ENCODE measurements at places on chromosomes 13 and 19.

- no peaks in the 10 kb centered on the region for H3K4me1 ChIP-seq
- no peak overlapping the region for H3K4me3 ChIP-seq
- no peak overlapping the region for H3K27ac ChIP-seq
- H3K36me3 ChIP-seq: no peaks in the 10 kb centered on the region
- no peaks in the 10 kb centered on the region for H3K27me3 ChIP-seq
- DNase-seq: no peak
These were observed 103.5 kb downstream of the POU4F1 start for GRCh38 chr13:78499802-78500201.

DNA sequence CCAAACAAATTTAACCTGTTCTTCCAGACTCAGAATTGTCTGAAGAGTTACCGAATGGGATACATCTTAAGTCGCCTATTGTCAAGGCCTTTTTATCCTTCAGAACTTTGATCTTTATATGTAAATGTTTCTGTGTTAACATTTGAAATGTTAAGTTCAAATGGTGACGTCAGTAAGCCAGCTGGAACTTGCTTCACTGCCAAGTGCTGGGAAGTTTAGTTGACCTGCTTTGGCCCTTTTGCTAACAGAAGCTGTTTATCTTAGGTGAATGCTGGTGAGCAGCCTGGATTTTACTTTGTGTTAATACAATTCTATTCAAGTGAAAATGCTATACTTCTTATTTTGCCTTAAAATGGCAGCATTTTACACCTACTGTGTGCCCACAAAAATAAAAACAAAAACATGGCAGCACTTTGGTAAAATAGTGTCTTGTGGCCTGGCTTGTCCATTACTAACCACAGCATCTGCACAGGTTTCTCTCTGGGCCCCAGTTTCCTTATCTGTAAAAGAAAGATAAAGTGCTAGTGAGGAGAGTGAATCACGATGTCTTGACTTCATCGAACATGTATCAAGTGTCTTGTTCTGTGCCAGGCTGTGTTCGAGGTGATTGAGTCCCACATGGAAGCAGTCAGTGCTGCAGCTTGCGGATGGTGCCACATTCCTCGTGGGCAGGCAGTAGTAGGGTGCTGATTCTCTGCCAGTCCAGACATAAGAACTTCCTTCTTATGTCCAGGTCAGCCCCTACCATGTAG lies 2.2 kb downstream of the NAXD start:
- no peak overlapping the region for H3K27ac ChIP-seq
- no peaks in the 10 kb centered on the region for H3K36me3 ChIP-seq

GRCh38 chr13:71902676-71903075 lies 35.7 kb upstream of the DACH1 start:
- no peaks in the 10 kb centered on the region for H3K27me3 ChIP-seq
- no peaks in the 10 kb centered on the region for H3K4me1 ChIP-seq
- no peak for DNase-seq
- no peak overlapping the region for H3K27ac ChIP-seq
- no peak overlapping the region for H3K4me3 ChIP-seq

GRCh38 chr19:23420824-23421223 lies 25.6 kb upstream of the ZNF91 start:
- H3K36me3 ChIP-seq: no peaks in the 10 kb centered on the region
- peaks cover 3% of the 10 kb centered on the region for H3K4me1 ChIP-seq
- no peak for DNase-seq
- no peak overlapping the region for H3K4me3 ChIP-seq
- H3K27ac ChIP-seq: no peak overlapping the region

DNA sequence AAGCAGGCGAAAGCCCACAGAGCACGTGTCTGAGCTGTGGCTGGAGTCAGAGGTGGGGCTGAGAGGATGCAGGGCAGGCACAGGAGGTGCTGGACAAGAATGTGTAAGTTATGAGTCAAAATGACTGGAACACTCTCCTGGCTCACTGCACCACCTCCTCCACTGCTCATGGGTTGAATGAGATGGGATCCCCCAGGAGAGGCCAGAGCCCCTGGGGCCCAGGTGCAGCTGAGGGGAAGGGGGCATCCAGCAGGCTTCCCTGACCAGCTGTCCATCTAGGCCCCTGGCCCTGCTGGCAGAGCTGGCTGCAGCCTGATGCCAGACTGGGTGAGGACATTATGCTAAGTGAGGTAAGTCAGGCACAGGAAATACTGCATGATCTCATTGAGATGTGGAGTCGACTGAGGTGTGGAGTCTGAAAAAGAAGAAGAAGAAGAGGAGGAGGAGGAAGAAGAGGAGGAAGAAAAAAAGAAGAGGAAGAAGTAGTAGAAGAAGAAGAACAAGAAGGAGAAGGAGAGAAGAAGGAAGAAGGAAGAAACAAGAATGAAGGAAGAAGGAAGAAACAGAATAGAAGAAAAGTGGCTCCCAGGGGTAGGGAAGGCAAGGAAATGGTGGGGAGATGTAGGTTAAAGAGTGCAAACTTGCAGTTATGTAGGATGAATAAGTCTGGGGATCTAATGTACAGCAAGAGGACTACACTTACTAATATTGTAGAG lies 747.4 kb downstream of the UQCRFS1 start:
- H3K27me3 ChIP-seq: no peaks in the 10 kb centered on the region
- H3K4me3 ChIP-seq: no peak overlapping the region
- H3K36me3 ChIP-seq: no peaks in the 10 kb centered on the region
- H3K27ac ChIP-seq: no peak overlapping the region
- H3K4me1 ChIP-seq: peaks cover 28% of the 10 kb centered on the region

Data from CD8-positive, alpha-beta memory T cell (primary cell).